Astrocyte of the hippocampus (primary cell): ENCODE measurements at places on chromosomes 2 and 18.

- DNase-seq, result peak; percentile 35
Measured at GRCh38 chr2:193517615-193518014, 1322.9 kb upstream of the TMEFF2 start.

GRCh38 chr2:12317814-12318426 lies 398.8 kb upstream of the TRIB2 start:
- DNase-seq, result peak; percentile 85

DNA sequence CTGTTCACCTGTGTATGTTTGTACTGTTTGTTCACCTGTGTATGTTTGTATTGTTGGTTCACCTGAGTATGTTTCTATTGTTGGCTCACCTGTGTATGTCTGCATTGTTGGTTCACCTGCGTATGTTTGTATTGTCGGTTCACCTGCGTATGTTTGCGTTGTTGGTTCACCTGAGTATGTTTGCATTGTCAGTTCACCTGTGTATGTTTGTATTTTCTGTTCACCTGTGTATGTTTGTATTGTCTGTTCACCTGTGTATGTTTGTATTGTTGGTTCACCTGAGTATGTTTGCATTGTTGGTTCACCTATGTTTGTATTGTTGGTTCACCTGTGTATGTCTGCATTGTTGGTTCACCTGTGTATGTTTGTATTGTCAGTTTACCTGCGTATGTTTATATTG lies 14.6 kb downstream of the ADI1 start:
- DNase-seq, result no peak

DNA sequence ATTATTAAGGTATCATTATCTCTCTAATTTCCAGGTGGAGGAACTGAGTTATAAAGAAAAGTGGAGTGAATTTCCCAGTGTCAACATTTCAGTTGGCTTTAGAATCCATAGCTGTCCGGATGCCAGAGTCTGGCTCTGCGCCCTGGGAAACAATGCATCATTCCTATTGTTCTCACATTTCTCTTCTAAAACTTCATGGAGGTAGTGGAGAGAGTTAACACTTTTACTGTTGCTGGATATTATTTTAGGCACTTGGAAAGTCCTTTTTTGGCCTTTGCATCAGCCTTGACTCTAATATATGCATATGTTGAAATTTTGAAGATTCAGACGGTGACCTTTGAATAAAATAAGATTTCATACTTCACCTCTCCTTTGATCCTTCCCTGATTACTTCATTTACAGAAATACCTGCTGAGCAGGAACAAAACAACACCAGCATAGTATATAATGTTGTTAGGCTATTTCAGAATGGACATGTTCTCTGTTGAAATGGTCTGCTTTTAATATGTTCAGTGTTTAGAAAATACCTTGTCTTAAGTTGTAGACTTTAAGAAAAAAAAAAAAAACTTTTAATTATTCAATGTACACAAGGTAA lies 148.8 kb downstream of the EPHA4 start:
- DNase-seq, result peak; percentile 56

DNA sequence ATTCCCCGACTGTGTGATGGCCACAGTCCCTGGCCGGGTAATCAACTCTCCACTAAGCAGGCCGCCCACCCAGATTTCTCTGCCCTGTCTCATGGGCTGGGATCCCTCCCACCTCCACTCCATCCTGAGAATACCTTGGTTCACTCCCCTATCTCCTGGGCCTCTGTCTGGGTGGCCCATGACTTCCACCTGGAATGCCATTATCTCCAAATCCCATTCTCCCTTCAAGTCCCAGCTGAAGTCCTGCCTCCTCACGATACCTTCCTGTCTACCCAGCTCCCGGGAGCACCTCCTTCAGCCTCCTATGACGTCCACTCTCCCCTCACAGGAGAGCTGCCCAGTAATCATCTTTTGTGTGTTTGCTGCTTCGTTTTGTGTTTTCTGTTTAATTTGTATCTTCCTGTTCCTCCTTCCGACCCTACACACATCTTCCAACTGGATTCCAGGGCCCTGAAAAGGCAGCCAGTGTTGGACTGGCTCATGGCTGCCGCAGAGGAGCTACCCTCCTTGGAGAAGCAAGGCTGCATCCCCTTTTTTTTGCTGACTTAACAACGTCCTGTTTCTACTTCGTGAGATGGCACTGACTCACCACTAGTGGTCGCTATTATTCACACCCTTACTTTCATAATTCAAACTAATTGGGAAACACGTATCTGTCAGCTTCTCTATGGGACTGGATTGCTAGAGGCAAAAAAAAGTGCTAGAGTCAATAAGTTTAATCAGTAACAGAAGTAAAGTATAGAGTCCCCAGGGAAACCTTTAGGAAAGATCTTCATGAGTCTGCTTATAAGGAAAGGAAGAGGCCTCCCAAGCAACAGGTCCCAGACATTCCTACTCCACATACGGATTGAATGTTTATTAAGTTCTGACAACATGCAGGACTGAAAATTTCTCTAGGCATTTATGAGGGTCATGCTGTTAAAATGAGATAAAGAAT lies 171.9 kb upstream of the GATA6 start:
- peak; percentile 61 for DNase-seq

- DNase-seq, result no peak
Measured at GRCh38 chr18:60667016-60667415, 294.4 kb upstream of the MC4R start.

DNA sequence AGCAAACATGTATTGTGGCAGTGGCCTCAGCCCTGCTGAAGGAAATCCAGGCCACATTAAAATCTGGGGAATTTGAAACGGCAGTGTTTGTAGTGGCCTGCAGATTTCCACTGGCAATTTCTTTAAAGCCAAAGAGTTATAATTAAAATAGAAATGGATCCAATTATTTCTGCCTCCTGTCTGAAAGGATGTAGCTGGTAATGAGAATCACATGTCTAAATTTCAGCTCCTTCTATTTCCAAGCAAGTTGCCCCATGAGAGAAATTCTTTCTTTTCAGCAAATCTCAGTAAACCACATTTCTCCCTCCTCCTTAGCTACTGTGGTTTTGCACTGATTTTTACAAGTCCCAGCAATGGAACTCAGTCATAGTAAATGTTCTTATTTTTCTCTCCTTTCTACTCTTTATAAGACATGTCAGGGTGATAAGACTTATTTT lies 55.4 kb upstream of the ZNF396 start:
- peak; percentile 18 for DNase-seq

- no peak for DNase-seq
Measured at GRCh38 chr2:205451901-205452512, 230.3 kb upstream of the NRP2 start.

DNA sequence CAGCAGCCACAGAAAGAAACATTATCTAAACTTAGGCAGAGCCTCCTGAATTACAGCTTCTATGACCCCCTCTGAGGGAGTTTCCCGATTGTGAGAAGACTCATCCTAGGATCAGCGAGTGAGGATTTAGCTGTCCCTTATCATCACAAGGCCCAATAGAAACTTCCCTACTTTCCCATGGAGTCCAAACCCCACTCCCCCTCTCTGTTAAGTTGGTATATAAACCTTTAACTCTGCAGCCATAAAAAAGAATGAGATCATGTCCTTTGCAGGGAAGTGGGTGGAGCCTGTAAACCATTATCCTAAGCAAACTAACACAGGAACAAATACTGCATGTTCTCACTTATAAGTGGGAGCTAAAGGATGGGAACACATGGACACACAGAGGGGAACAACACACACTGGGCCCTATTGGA lies 78.8 kb downstream of the MYL12B start:
- DNase-seq, result no peak

- no peak for DNase-seq
Measured at GRCh38 chr2:54768772-54769428, 45.4 kb downstream of the EML6 start.

DNA sequence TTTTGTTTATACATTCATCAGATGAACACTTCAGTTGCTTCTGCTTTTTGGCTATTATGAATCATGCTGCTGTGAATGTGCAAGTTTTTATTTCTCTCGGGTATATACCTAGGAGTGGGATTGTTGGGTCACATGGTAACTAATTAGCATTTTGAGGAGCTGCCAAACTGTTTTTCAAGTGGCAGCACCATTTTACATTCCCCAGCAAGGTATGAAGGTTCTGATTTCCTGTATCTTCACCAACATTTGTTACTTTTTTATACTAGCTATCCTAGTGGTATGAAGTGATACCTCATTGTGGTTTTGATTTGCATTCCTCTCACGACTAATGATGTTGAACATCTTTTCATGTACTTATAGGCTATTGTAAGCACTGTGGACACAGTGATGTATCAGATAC lies 53.9 kb downstream of the DYNC1I2 start:
- peak; percentile 83 for DNase-seq

DNA sequence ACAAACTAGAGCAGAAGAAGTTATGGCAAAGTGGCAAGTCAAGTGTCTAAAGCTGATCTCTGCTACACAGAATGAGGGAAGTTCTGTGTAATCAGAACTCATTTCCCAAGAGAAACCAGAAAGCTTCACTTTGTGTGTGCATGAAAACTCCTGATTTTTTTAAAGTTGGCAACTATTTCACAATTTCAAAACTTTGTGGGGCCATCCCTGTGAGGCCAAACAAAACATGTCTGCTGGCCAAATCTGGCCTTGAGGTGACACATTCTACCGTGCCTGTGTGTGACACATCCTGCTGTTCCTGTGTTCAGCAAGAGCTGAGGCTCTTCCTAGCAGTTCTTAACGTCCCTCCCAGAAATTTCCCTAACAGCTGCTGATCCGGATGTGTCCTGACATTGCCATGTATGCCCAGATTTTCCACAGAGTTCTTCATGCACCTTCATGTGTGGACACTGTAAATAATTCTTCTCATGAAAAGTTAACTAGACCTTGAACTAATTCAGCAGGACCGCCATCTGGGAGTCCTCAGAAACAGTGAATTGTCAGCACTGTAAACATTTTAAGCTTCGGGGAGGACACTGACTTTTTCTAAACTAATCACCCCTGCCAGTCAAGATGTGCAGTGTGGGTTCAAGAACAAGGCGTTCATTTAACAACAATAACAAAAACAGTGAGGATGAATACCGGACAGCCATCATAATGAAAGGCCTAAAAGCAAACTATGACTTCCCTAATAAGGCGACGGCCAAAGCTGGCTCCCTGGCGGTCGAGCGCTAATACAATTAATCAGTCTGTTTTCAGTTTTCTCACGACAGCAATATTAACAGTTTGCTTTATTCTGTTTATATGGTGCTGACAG lies 99.0 kb downstream of the PLEKHM3 start:
- DNase-seq, result peak; percentile 72

DNA sequence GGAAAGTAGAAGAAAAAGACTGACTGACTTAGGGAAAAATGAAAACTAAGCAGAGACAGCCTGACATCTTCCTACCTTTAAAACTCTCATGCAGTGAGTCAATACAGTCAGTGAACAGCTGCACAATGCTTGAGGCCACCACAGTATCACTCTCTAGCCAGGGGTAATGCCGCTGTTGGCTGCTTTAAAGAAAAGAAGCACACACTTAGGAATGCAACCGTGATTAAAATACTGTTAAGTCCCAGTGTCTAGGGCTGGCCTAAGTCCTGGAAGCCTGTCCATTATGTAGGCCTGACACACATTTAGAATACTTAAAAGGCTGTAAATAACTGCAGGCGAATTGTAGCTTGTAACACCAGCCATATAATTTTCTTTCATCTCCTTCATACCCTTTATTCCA lies 50.7 kb downstream of the SIGLEC15 start:
- peak; percentile 64 for DNase-seq

DNA sequence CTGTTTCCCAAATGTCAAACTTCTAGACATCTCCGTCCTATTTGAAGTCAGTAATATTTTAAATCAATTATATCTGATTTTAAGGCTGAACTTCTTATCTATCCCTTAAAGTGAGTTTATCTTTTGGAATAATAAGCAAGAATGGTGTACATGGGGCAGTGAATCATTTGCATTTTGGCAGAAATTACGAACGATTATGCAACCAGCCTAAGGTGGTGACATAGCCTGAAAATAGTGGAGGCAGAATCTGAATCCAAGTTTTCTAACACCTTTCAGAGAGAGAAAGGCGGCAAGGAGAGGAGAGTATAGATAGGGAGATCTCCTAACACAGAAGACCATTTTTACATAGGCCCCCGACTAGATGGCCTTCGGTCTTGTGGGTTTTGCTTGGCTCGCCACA lies 10.7 kb downstream of the ZBTB14 start:
- no peak for DNase-seq

- no peak for DNase-seq
Measured at GRCh38 chr2:223884399-223884798, 47.0 kb upstream of the AP1S3 start.

GRCh38 chr2:213187386-213187785 lies 36.0 kb upstream of the IKZF2 start:
- DNase-seq, result peak; percentile 16

- DNase-seq, result peak; percentile 81
Measured at GRCh38 chr18:26480897-26481795, 67.2 kb downstream of the KCTD1 start.

- no peak for DNase-seq
Measured at GRCh38 chr2:151765760-151766410, 31.6 kb upstream of the NEB start.

GRCh38 chr2:166373539-166373938 lies 2.2 kb downstream of the SCN9A start:
- DNase-seq, result no peak

- peak; percentile 32 for DNase-seq
Measured at GRCh38 chr2:120819720-120820210, 84.1 kb downstream of the GLI2 start.

GRCh38 chr2:23571085-23571484 lies 186.1 kb downstream of the KLHL29 start:
- no peak for DNase-seq

DNA sequence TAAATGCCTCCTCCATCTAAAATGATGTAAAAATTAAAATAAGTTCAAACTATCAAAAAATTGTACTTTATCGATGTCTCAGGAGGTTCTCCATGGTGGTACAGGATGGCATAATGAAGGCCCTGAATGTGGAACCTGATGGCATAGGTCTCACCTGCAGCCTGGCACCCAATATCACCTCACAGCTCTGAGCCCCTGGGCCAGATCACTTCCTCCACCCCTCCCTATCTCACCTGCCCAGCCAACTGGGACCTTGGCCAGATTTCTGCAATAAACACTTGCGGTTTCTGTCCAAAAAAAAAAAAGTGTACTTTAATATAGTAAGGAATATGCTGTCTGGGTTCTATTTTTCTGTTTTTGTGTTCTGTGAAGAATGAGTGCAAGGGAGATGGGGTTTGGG lies 6.7 kb upstream of the RBM45 start:
- no peak for DNase-seq
